Mononuclear cell (primary cell): ENCODE measurements at places on chromosomes 2 and 18. TPM values are rescaled to one million over a fixed set of nuclear protein-coding genes. Genes with fewer than 3 reads are reported as not detected.

The B3GNT7 gene
- total RNA-seq, result 6.5 TPM

The VAMP5 gene
- 8.9 TPM for total RNA-seq

The SCN7A gene
- total RNA-seq, result under 0.01 TPM

The PLA2R1 gene
- not detected for total RNA-seq

The MAL gene
- total RNA-seq, result 30.4 TPM

The EVA1A gene
- total RNA-seq, result 0.84 TPM

The CYP27A1 gene
- 10.8 TPM for total RNA-seq

The KLHL30 gene
- total RNA-seq, result not detected

The FHOD3 gene
- total RNA-seq, result not detected

The RNF125 gene
- total RNA-seq, result 57.0 TPM

The ANKRD53 gene
- 0.10 TPM for total RNA-seq

The EPB41L5 gene
- 7.1 TPM for total RNA-seq

The ERFE gene
- total RNA-seq, result 0.10 TPM

The NCKAP1 gene
- 8.8 TPM for total RNA-seq

The KLF11 gene
- 37.7 TPM for total RNA-seq

The PSD4 gene
- total RNA-seq, result 47.2 TPM

The DSG4 gene
- not detected for total RNA-seq

The ALKAL2 gene
- total RNA-seq, result not detected

The LGALSL gene
- total RNA-seq, result 11.6 TPM

The GTF2A1L gene
- not detected for total RNA-seq

The DNAJB2 gene
- 57.5 TPM for total RNA-seq

The YWHAQ gene
- 144 TPM for total RNA-seq

The SERPINB13 gene
- not detected for total RNA-seq

The LHCGR gene
- not detected for total RNA-seq

The STRN gene
- total RNA-seq, result 18.5 TPM

The FTCDNL1 gene
- 1.7 TPM for total RNA-seq

The UGT1A1 gene
- total RNA-seq, result not detected

The SLC4A5 gene
- total RNA-seq, result 6.7 TPM

The ASXL3 gene
- under 0.01 TPM for total RNA-seq

The KCNF1 gene
- not detected for total RNA-seq

The SP140 gene
- total RNA-seq, result 96.6 TPM

The ERICH2 gene
- not detected for total RNA-seq
